ENCODE measurements at places on chromosomes 16 and 17.

DNA sequence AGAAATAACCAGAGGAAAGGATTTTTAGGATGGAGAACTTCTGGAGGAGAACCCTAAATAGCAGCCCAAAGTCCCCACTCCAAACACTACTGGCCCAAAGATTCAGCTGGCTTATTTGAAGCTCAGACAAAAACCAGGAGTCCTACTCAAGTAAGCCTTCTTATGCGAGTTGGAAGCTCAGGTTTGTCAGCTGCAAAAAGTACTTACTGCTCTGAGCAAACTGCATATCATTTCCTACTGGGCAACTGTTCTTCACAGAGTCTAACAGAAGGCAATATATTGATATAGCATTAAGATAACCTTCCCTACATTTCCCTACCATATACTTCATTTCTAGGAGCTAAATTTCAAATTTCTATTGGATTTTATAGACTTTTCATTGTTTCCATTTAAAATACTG is 76.1 kb upstream of the CORO6 start:
- no peak for DNase-seq

DNA sequence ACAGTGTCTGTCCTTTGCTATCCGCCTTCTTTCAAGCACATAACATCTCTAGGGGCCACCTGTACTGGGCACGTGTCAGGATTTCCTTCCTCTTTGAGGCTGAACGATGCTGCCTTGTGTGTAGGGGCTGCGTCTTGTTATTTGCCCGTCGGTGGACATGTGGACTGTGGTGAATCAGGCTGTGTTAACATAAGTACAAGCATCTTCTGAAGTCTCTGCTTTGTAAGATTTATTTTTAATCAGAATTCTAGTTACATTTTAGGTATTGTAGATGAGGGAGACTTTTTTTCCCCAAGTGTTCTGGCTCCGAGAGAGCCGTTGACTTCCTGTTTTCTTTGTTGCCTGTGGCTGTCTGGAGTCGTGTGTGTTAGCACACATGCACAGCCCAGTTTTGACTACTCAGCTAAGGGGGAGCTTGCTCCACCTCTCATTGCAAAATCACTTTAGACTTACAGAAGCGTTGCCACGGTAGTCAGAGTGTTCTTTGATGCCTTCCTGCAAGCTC is 26.1 kb downstream of the SPG7 start:
- peak; percentile 93 for DNase-seq

DNA sequence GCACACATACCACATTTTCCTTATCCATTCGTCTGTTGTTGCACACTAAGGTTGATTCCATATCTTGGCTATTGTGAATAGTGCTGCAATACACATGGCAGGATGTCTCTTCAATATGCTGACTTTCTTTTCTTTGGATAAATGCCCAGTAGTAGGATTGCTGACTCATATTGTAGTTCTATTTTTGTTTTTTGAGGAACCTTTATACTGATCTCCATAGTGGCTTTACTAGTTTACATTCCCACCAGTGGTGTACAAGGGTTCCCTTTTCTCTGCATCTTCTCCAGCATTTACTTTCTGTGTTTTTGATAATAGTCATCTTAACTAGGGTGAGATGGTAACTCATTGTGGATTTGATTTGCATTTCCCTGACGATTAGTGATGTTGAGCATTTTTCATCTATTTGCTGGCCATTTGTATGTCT is 118.1 kb downstream of the STXBP4 start:
- peak; percentile 72 for DNase-seq

DNA sequence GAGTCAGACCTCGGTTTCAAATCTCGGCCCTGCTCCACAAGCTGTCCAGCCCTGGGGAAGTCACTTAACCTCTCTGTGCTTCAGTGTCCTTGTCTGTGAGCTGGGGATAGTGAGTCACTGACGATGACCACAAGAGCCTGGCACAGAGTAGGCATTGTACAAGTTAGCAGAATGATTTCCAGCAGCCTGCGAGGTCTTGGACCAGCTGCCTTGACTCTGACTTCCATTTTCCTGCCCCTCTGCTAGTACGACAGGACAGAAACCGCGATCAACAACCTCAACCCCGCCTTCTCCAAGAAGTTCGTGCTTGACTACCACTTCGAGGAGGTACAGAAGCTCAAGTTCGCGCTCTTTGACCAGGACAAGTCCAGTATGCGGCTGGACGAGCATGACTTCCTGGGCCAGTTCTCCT is 20.7 kb downstream of the CPNE2 start:
- DNase-seq: no peak

- no peak for DNase-seq
Observed at GRCh38 chr17:40931311-40931710, 6.1 kb downstream of the KRT23 start.

DNA sequence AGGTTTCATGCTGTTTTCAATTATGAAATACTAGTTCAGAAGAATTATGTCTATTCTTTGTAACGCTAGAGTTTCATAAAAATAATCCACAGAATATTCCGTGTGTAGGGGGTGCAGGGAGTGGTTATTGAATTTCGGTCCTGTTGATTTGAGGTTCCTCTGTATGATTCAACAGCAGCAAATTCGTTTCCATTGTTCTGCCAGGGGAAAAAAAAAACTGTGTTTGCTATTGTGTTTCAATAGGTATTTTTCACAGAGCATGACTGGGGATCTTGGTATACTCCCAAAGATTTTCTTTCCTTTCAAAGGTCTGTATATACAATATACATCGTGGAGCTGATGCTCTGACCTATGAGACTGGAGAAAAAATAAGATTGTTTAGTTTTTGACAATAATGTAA is 15.8 kb downstream of the SHISA9 start:
- no peak for DNase-seq

GRCh38 chr17:76710863-76711611 is at the start of gene MXRA7:
MXRA7 (minus strand) TSS chr17:76710965; CDS start chr17:76710946, 19 bp downstream.
- no peak for DNase-seq

DNA sequence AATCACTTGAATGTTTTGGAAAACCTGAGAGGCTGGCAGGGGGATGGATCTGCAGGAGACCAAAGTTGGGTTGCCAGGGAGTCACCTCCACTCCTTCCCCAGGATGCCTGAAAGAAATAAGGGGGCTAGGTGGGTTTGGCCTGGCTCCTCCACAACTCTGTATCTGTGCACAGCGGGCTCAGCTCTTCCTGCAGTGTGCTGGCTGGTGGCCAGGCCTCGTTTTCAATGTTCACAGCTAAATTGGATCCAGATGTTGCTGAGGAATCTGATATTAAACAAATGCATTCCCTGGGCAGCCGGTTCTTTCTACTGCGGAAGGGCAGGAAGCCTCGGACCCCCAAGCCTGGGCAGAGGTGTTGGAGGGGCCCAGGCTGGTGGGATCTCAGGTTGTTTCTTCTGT is 106.2 kb downstream of the N4BP1 start:
- DNase-seq: no peak

- no peak for DNase-seq
Observed at GRCh38 chr17:44074231-44074910, 3.8 kb downstream of the G6PC3 start.

GRCh38 chr17:41230094-41230493 is 2.2 kb upstream of the KRTAP9-3 start:
- no peak for DNase-seq

DNA sequence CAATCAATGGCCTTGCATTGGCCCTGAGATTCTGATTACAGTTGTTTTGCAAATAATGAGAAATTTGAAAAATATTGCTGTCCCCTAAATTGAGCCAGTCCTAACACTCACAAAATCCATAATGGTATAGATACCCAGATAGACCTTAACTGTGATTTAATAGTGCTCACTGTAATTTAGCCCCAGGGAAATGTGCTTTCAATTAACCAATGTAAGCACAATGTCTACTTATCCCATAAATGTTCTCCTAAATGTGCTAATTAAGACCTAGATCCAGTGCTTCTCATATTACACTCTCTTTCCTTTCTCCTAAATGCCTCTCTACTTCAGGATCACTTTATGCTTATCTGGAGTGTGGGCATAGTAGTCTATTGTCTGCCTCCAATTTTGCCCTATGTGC is 417.8 kb upstream of the CCL2 start:
- no peak for DNase-seq

- no peak for DNase-seq
Observed at GRCh38 chr17:43873091-43873490, 26.1 kb downstream of the CD300LG start.

DNA sequence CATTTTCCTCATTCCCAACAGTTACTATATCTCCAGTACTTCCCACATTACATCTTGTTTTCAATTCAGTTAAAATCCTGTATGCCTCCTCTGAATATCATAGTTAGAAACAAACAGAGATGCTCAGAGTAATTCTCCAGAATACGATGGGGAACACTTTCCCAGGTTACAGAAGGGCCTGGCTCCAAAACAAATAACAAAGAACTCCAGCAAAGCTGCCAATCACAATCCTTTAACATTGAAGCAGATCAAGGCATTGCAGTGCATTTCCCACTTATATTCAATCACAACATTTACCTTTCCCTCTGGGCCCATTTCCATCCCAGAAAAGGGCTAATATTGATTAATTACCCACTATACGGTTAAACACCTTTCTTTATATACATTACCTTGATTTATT is 29.4 kb upstream of the PMFBP1 start:
- DNase-seq: no peak

DNA sequence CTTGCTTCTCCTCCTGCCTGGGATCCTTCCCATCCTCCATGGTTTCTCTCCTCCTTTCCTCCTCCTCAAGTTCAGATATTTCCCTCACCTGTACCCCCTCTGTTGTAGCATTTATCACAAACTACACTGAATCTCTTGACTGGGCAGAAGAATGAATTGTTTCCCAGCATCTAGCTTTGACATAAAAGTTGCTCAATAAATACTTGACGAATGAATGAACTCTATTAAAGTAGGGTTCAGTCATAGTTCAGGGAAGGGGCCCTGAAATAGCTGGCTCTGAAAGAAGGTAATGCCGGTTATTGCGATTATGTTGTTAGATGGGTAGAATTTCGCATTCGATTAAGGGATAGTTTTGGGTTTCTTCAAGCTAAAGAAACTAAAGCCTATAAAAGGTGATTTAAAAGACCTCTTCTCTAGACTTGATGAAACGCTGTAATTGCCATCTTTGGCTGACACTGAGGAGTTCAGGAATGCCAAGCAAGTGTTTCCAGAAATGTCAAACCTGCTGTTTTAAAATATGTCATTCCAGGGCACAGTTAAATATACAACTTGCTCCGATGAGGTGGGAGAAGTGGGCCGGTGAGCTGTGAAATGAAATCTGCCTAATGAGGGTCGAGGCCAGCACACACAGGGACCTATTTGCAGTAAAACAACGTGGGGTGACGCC is 1.0 kb upstream of the CPD start:
- DNase-seq: no peak

DNA sequence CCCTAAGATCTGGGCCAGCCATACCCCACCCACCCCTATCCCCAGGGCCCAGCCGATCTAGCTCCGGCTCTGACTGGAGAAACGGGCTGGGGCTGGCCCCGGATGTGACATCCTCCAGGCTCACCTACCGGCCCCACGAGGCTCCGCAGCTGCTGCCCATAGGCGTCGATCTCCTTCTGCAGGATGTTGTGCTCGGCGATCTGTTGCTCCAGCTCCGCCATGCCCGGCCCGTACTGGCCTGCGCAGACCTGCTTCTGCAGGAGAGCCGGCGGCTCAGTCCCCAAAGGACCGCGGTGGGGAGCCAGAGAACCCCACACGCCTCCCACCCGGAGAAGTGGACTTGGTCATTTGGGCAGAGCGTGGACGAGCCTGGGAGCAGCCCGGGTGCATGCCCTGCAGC is 4.8 kb downstream of the EVPL start:
- DNase-seq: no peak

DNA sequence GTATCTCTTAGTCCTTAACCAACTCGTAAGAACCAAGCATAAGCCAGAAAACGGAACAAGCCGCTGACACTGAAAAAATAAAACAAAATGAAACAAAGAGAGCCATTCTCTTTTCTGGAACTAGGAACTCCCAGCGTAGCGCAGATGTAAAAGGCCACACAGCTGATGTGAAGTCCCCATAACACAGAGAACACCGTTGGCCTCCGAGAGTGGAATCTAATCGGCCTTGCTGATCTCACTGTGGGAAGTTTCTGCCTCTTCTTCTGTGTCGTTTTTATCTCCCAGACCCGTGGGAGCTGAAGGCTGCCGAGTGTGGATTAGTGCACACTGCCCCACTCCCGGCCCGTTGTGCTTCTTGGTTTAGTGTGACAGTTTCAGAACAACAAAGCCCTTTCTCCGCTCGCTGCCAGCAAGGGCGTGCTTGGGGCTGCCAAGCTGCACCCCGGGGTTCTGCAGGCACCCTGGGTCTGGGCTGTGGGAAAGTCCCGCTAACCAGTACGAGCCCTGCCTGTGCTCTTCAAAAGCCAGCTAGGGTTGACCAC is 21.7 kb downstream of the TTYH2 start:
- no peak for DNase-seq

GRCh38 chr16:81808933-81809480 is 29.9 kb downstream of the PLCG2 start:
- no peak for DNase-seq

DNA sequence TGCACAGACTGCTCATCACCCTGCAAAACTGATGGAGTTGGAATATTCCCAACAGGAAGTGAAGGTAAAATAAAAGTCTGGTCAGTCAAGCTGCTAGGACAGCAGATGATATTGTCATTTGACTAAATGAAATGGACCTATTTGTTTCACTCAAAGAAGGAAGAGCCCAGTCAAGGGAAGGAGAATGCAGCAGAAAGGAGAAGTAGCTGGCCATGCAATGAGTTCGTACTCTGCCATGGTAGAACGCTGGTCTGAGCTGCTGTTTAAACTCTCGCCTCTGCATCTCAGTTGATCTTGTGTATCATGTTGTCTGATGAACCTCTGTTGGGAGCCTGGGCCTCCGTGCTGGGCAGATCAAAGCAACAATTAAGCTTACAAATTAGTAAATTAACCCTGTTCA is 15.6 kb upstream of the YPEL2 start:
- no peak for DNase-seq

- DNase-seq: no peak
Observed at GRCh38 chr16:88951989-88952388, 25.0 kb downstream of the CBFA2T3 start.

GRCh38 chr16:83826146-83826913 is 18.6 kb downstream of the HSBP1 start:
- no peak for DNase-seq

GRCh38 chr17:55726440-55726839 is 3.8 kb upstream of the TMEM100 start:
- DNase-seq: no peak

GRCh38 chr16:1890708-1891050 is 18.7 kb upstream of the MEIOB start:
- DNase-seq: no peak

DNA sequence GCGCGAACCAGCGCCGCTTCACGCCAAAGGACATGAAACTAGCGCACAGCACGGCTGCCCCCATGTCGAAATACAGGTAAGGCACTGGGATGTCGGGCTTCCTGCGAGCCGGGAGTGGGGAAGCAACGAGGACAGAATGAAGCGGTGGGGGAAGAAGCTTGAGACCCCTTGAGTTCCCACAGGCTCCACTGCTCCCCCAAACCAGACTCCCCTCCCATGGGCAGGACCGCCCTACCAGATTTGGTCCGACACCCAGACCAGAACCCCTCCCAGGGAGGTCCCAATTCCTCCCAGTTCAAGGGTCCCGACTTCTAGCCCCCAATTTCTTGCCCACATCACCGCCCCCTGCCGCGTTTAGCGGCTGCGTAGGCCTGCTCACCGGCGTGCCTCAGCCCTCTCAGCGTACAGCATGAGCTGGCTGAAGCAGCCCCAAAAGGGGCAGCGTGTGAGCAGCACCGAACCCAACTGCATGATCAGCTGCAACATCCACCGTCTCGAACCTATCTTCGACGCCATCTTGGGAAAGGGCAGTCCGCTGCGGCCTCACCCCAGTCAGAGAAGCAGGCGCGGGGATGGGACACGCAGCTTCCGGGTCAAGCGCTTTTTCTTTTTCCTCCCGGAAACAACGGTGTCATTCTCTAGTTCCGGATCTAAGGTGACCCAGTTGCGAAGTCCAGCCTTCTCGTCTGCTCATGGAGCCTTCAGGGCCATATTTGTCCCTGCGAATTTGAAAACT is at the start of gene TMEM101:
Gene TMEM101 (minus strand): TSS at position 527 of the 736 bp plus-strand sequence. CDS start 11 bp downstream, at position 516.
- DNase-seq: peak; percentile 83
